ENCODE measurements at places on chromosomes 4 and X. TPM values are rescaled to one million over a fixed set of nuclear protein-coding genes. Genes with fewer than 3 reads are reported as not detected.

The TMSB15A gene
- total RNA-seq, result not detected

The ARX gene
- total RNA-seq, result not detected

The FAM114A1 gene
- 22.7 TPM for total RNA-seq

The LRAT gene
- total RNA-seq, result 5.8 TPM

The TLR1 gene
- total RNA-seq, result 2.2 TPM

The IL13RA1 gene
- total RNA-seq, result 32.4 TPM

The HTATSF1 gene
- total RNA-seq, result 23.3 TPM

The RIBC1 gene
- total RNA-seq, result 1.0 TPM

The ZCCHC18 gene
- not detected for total RNA-seq

The HOPX gene
- total RNA-seq, result not detected

The GRIA3 gene
- not detected for total RNA-seq

The GPRIN3 gene
- not detected for total RNA-seq

Data from MCF 10A (cell line).